Fibroblast of skin of right quadriceps (primary cell): ENCODE measurements at places on chromosomes 11 and 22.

- no peak for DNase-seq
Observed at GRCh38 chr22:45917146-45917545, 59.8 kb downstream of the WNT7B start.

DNA sequence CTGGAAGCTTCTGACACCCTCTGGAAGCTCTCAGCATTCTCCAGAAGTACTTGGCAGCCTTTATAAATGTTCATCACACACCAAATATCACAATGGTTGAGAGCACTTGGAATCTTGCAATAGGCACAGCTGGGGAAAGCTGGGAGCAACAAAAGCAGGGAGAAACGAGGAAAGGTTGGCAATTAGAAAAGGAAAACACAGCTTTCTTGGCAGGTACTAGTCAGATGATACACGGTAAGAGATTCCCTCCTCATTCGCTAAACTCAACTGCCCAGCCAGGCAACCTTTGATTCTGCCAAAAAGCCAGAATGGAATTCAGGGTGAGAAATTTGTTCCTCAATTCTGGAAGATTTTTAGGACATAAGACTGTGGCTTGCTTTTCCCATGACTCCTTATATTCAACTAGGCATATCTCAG, 576.9 kb upstream of the ANO5 start:
- no peak for DNase-seq

- DNase-seq, result no peak
Observed at GRCh38 chr22:42611051-42611450, 3.6 kb downstream of the POLDIP3 start.

DNA sequence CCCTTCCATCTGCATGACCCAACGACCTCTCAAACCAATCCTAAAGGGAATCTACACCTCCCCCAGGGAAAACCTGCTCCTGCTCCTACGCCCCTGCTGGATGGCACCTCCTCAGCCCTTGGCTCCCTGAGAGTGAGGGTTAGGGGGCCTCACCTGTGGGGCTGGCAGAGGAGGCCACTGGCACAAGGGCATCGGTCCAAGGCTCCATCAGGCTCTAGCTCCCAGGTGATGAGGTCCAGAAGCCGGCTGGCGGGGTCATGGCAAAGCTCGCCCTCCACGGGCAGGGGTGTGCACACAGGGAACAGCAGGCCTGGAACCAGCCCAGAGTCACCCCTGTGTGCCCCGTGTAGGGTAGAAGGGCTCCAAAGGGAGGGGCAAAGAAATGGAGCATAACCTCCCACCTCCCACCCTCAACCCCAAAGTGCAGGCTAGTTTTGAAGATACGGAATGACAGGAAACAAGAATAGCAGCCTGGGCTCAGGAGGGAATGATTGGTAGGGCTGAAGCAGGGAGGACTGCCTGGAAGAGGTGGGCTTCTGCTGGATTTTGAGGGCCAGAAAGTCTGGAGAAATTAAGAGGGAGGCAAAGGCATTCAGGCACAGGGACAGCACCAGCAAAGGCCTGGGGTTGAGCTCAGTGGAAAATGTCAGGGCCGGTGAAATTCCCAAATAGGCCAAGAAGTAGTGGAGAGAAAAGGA, 42.6 kb downstream of the DKK3 start:
- no peak for DNase-seq

DNA sequence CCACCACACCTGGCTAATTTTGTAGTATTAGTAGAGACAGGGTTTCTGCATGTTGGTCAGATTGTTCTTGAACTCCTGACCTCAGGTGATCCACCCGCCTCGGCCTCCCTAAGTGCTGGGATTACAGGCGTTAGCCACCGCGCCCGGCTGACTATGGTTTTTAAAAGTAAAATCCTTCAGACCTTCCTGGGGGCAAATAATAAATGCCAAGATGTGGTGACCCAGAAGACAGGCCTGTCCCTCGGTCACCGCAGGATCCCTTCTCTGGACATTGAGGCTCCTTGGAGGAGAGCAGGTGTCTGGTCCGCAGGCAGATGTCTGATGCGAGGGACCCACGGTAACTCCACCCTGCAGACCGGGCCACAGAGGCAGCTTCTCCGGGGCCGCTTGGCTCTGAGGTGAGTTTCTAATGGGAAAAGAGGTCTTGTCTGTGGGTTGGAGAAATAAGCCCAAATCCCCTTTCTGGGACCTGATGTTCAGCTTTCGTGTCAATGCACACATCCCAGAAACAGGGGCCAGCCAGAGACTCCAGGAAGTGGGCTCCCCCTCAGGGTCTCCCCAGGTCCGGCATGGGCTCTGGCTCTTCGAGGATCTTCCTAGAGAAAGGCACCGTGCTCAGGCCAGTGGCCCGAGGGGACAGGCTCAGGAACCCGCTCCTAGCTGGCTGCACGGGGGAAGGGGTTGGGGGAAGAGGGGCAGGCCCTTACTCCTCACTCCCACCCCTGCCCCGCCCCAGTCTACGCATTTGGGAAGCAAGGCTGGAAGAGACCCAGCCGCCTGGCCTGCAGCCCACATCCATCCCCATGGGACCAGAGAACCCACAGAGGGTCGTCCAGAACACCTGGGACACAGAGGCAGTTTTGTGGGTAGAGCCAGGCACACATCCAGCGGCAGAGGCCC, 100.6 kb downstream of the WNT7B start:
- no peak for DNase-seq

DNA sequence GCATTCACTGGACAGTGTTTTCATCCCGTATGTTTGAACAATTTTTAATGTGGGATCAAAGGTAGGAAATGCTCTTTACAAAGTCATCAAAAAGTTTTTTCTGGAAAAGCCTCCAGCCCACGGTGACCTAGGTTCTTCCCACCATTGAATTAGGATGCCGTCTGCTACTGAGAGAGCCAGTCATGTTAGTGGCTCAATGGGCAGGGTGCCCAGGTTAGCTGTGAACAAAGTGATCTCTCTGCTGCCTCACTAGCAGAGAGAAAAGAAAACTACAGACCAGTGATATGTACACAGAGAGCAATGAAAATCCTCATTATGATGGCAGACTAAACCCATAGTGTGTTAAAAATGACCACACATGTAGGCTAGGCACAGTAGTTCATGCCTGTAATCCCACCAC, 32.4 kb downstream of the KCNQ1 start:
- no peak for DNase-seq

GRCh38 chr11:95451682-95452081, 220.7 kb upstream of the SESN3 start:
- DNase-seq, result peak; percentile 91

- DNase-seq, result no peak
Observed at GRCh38 chr22:37917874-37918548, 11.9 kb downstream of the MICALL1 start.
